ENCODE measurements at places on chromosomes 3 and 15.

DNA sequence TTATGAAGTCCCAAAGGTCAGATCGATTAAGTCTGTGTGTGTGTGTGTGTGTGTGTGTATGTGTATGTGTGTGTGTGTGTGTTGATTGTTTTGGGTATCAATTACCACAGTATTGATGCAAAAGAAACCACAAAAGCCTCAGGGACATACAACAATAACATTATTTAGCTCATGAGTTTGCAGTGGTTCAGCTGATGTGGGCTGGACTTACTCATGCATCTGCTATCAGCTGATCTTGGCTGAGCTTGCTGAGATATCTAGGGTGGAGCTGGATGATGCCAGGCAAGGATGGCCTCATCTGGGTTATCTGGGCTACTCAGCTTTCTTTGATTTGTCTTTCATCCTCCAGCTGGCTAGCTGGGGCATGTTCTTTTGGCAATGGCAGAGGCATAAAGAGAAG lies 82.4 kb upstream of the PRR23C start:
- no peak for DNase-seq

DNA sequence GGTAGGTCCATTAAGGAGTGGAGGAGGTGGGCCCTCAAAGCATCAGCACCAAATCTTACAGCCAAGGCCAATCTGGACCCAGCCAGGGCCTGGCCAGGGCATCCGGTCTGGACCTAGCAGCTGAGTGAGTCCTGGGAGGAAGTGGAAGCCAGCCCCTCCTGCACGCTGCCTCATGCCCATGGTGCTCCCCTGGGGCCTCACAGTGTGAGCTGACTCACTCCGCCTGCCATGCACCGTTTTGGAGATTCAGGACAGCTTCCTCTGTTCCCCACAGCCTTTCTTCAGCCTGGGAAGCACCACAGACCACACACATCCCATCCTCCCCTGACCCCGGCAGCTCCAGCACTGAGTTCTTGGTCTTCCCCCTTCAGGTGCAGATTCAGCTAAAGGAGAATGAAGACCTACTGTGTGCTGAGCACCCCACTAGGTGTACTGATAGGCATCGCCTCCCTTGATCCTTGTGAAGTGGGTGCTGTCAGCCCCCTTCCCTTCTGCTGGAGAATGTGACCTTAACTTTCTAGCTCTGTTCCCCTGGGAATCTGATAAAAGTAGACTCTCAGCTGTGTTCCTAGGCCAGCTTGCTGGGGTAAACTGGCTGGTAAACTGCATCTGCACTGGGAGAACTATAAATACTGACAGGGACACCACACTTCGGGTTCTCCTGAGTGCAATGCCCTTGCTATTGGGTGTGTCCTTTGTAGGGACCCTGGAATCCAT lies 36.8 kb upstream of the SEC13 start:
- no peak for DNase-seq

- no peak for DNase-seq
Observed at GRCh38 chr3:58514405-58514804, 22.5 kb downstream of the KCTD6 start.

DNA sequence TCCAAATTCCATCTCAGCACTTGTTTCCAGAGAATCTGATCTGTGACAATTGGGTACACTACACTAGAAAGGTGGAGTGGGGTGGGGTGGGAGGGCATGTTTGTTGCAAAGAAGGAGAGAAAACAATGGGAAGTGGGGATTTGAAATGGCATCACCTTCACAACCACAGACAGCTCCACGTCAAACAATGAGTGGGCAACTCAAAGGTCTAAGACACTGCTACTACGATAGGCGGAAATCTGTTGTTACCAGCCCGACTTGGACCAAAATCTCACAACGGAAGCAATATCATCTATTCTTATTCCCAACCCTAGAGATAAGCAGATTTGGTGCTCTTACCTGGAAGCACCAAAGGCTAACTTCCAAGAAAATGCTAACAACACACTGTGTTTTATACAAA lies 3.3 kb downstream of the CYP19A1 start:
- DNase-seq: no peak

- no peak for DNase-seq
Observed at GRCh38 chr3:50269977-50270413, 1.0 kb downstream of the SEMA3B start.

- no peak for DNase-seq
Observed at GRCh38 chr15:34314491-34315490, 22.8 kb downstream of the SLC12A6 start.

- no peak for DNase-seq
Observed at GRCh38 chr3:1380926-1381646, 288.3 kb downstream of the CNTN6 start.

DNA sequence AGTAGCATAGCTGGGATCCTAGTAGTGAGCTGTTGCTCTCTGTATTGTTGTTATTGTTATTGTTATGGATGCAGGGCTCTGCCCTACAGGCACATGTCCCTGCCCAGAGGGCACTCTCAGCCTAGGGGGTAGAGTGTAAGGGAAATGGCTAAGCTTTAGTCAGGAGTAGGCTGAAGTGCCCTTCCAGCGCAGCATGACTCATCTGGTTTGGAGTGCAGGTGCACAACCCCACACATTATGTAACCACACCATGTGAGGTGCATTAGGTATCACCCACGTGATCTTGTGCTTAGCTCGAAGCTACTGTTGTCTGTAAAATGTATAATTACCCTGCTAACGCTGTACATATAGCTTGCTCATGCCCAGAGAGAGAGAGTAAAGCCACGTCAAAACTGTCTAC lies 48.3 kb upstream of the TIPARP start:
- DNase-seq: no peak

Measured in cerebellar nuclear complex (tissue), 1 donor.